ENCODE measurements at places on chromosomes 12 and 14.

- no peak for DNase-seq
Measured at GRCh38 chr14:35258420-35258819, 33.8 kb upstream of the PSMA6 start.

DNA sequence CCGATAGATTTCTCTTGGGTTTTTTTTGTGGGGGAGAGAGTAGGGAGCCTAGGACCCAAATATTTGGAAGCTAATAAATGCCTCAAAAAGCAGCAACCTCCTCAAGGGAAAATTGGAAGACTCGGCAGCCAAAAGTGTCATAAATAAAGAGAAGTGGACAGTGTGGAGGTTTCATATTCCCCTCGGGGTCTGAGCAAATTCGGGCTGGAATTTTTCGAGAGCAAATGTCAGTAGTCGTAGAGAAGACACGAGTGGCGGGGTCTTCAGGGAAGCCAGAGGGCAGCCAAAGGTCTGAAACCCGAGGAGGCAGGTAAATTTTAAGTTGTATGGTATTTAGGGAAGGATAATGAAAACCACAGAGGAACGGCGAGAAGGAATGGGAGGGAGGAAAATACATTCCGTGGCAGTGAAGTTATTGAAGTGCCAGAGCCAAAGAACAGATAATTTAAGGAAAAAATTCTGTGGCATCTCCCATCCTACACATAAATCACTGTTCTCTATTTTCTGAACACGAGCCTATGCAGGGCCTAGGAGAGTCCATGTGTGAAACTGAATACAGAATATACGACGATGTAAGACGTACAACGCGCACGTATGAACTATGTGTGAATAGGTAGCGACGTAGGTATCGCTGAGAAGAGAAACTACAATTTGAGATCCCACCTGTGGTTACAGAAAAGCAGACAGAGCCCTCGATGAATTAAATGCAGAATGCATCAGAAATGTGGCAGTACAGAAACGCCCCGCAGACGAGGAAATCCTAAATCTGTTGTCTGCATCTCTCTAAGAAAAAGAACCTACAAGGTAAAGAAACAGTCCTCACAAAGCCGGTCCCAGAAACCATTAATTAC lies 12.9 kb downstream of the BCL11B start:
- DNase-seq = no peak

GRCh38 chr14:67675219-67675582 lies 769 bp upstream of the VTI1B start:
- DNase-seq = no peak

- no peak for DNase-seq
Measured at GRCh38 chr14:52948836-52949235, 2.0 kb downstream of the FERMT2 start.

- DNase-seq = no peak
Measured at GRCh38 chr14:24693983-24694382, 60.0 kb upstream of the GZMB start.

DNA sequence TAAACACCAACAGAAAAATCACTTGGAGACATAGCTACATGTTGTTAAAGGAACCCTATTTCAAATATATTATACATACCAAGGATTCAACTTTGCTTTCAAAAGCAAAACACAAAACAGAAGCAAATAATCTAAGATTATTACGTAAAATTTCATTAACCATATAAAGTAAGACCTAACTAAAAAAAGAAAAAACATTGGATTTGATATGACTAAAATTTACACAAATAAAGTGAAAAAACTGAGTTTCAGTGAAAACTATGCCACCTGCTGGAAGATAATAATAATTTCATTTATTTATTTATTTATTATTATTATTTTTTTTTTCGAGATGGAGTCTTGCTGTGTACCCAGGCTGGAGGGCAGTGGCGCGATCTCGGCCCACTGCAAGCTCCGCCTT lies 45.2 kb downstream of the WDHD1 start:
- no peak for DNase-seq

GRCh38 chr12:113808095-113808951 lies 157.8 kb downstream of the RBM19 start:
- no peak for DNase-seq

DNA sequence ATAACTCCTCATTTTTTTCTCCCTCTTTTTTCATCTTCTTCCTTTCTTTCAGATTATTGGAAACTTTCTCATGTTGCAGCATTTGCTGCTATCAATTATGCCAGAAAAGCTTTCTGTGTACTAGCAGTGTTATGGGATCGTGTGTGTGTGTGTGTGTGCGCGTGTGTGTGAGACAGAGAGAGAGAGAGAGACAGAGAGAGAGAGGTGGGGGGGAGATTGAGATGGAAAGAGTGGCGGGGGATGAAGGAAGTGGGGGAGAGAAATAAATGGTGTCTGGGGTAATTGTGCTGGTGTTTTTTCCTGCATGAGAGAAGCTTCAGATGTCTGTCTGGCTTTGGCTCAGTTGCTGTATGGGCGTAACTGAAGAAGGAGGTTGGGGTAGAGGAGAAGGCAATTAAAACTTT lies 268.9 kb downstream of the RAD51B start:
- DNase-seq = peak; percentile 16

GRCh38 chr12:80493466-80493865 lies 49.4 kb downstream of the PTPRQ start:
- DNase-seq = no peak

DNA sequence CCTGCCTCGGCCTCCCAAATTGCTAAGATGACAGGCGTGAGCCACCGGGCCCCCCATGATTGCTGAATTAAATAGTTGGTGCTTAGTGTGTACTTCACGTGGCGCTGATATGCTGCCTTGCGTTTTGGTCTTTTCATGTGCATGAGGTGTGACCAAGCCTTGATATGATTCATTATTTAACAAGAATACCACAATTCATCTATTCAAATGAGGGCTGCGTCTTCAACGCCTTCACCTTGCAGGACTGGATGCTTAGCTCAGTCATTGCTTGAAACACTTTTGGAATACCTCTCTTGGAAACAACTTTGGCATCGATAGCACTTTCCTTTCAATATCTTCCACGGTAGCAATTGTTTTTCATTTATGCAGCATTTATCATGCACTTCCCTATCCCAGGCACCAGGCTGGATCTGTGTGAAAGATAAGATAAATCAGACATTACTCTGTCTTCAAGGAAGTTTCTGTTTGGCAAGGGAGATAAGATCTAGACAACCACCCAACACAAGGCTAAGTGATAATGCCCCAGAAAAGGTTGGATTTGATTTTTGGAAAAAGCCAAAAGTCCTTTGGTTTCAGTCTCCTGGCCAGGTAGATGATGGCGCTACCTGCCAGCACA lies 1.3 kb upstream of the TEAD4 start:
- DNase-seq = peak; percentile 56

DNA sequence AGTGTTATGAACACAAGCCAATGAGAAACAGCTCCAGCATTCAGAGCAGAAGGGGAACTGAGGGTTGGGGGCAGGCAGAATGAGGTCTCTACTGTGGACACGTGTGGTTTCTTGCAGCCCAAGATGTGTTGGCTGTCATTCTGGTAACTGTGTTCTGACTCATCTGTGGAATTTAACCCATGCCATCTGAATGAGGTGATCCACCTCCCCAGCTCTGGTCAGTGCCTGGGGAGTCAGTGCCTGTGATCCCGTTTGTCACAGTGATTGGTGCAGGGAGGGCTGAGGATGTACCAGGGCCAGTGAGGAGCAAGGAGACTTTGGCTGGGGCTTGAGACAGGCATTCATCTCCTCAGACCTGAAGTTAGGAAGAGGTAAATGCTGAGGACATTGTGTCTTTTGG lies 216.8 kb downstream of the MSRB3 start:
- DNase-seq = no peak

DNA sequence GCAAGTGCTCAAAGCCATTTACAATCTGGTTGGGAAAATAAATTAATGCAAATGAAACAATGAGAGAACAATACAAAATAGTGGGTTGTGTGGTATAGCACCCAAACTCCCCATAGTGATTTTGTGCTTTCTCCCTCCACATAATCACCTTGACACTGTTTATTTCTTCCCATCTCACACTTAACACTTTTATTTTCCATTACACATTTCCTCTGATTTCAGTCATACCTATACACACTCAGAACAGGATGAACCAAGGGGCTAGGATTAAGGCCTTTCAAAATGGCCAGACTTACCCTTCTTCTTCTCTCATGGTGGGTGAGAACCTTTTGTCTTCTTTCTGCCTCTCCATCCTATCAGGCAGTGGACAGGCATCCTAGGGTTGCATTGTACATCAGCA lies 13.9 kb upstream of the PDE1B start:
- no peak for DNase-seq

- DNase-seq = no peak
Measured at GRCh38 chr12:117350140-117350539, 11.3 kb downstream of the NOS1 start.

DNA sequence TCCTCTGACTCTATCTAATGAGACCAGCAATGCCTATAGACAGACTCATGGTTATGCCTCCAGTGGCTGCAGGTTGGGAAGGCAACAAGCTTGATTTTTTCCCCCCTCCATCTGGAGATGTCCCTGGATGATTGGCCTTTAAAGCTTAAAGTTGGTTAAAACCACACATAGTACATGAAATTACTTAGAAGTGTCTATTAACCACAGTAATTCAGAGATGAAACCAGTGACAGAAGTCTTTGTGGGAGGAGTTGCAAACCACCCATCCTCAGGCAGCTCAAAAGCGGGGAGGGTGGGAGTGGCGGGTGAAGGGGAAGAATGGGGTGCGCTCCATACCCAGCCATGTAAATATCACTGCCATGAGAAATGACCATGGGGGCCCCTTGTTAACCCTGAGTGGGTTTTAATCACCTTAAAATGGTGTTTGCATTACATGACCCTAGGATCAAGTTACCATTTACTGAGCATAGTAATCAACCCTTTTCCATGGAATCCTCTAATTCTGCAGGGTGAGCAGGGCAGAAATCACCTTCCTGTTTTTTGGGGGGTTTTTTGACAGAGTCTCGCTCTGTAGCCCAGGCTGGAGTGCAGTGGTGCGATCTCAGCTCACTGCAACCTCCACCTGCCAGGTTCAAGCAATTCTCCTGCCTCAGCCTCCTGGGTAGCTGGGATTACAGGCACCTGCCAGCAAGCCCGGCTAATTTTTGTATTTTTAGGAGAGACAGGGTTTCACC lies 133.5 kb downstream of the FOXN3 start:
- no peak for DNase-seq

DNA sequence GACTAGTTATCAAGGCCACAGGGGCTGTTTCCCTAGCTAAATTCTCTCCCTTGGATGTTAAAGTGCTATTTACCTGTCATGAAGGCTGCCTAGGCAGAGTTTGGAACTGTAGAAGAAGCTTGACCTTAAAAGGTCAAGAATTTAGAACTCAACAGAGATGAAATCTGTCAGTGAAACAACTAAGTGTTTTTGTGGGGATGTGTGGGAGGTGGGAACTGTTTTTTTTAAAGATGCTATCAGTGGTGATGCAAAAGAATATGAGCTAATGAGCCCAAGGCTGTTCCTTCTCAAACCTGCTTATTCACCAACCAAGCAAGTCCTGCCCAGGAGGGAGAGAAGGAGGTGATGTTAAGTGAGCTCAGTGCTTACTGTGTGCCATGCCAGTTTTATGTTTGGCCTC lies 40.8 kb upstream of the POC1B start:
- no peak for DNase-seq

DNA sequence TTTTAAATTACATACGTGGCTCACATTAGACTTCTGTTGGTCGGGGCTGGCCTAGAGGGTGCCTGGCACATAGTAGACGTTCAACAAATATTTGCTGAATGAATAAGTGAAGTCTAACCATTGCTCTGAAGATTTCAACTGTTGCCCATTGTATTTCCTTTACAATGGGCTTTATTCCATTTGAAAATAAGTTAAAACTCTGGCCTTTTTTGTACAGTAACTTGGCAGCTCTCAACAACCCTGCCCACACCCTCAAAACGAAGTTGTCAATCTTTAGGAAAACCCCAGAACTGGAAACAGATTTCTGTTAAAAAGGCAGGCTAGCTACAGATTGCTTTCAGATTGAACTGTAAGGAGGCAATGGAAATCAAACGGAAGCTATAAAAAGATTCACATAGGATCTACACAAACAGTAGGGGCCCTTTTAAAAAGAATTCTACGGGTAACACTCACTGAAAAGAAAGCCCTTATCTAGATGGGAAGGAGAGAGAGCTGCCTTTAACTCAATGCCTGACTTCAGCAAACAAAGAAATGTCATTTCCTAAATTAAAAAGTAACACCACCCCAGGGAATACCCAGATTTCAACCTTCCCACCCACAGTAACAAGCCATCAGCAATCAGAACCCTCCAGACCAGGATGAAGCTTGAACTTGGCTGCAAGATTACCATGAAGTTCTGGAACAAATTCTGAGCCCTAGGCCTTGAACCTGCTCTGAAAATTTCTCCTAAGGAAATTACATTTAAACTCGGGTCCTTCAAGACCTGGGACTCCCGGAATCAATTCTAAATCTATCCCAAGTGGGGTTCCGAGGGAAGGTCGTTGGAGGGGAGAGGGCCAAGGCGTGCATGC lies 1.4 kb downstream of the WSB2 start:
- peak; percentile 17 for DNase-seq

- DNase-seq = no peak
Measured at GRCh38 chr14:35414365-35414764, 9.8 kb upstream of the NFKBIA start.

DNA sequence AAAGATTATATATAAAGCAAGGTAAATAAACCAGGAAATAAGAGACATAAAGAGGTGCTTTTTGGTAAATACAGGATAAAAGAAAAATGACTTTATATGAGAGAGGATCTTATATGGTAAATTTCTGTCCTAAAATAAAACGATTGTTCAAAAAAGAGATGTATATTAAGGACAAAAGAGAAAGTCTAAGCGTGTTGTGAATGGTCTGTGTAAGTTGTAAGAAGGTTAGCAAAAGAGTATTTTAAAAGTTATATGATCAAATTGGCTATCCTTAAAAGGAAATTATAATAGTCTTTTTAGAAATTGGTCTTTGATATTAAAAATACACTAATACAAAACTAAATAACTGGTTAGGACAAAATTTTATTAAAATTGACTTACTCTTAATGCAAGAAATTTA lies 14.1 kb upstream of the ACSM4 start:
- DNase-seq = no peak

- no peak for DNase-seq
Measured at GRCh38 chr12:108611884-108612415, 14.1 kb upstream of the TMEM119 start.

GRCh38 chr12:4118017-4118510 lies 155.5 kb upstream of the CCND2 start:
- DNase-seq = no peak

- no peak for DNase-seq
Measured at GRCh38 chr14:100664841-100665510, 61.7 kb upstream of the DLK1 start.

Measured in NCI-H510A treated with DMSO at 0.1 percent for 48 hours (cell line).